RWPE2 (cell line): ENCODE measurements at places on chromosomes 7 and 10.

DNA sequence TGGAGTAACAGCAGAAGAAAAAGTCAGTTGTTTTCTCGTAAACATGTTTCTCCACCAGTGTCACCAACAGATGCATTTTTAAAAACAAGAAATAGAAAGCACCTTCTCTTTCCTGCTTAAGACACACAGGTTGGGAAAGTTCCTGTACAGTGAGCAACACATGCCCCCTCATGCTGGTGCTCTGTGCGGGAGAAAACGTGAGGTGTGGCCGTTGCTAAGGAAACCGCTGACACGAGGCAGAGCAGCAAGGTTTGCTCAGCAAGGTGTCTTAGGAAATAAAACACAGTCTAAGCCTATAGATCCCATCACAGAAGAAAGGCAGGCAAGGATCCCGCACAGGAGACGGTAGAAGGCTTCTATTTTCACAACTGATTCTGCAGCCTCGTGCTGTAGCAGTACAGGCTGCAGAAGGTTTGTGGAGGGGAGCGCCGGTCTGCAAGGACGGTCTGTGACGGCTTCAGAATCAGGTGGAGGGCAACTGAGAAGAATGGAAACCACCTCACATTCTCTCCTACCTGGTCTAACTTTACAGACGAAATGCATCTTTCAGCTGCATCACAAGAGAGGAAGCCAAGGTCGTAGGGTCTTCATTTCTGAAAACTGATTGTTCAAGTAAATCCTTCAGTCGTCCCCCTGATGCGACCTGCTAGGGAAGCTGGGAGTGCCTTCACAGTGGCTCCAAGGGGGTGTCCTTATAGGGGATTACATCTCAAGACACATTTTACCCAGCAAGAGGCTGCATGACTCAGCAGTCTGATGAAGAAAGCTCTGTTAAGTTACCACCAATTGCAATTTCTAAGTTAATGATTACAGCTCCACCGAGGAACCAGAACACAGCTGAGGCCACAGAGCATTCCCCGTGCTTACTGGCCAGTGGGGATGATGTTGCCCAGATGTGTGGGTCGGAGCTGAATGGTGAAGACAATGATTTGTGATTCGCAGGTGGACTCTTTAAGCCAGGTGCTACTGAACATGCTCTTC, 150.7 kb upstream of the KLF14 start:
- H3K4me1 ChIP-seq: peaks cover 51% of the 10 kb centered on the region
- no peaks in the 10 kb centered on the region for H3K27me3 ChIP-seq
- H3K27ac ChIP-seq: peak overlapping the region; percentile 100
- DNase-seq: no peak
- no peak overlapping the region for H3K4me3 ChIP-seq
- H3K36me3 ChIP-seq: peaks cover 93% of the 10 kb centered on the region

- no peaks in the 10 kb centered on the region for H3K27me3 ChIP-seq
- no peak overlapping the region for H3K4me3 ChIP-seq
- H3K4me1 ChIP-seq: peaks cover 9% of the 10 kb centered on the region
- no peaks in the 10 kb centered on the region for H3K36me3 ChIP-seq
- no peak overlapping the region for H3K27ac ChIP-seq
These were observed 19.8 kb upstream of the ATE1 start for GRCh38 chr10:121947343-121948330.

DNA sequence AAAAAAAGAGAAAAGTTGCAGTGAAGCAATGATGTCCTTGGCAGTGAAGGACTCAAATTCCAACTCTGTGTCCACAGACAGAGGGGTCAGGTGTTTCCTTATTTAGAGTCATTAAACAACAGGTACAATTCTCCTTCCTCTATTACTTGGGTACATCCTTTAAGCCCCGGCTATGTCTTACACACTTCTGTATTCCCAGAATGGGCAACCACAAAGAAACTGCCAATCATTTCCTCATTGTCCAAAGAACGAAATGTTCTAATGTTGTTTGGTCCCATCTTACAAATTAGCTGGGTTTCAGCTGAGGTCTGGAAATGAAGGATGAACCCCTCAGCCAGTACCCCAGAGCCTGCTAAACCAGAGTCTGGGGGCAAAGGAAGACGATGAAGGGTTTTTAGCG, 59.5 kb downstream of the GRB10 start:
- no peaks in the 10 kb centered on the region for H3K36me3 ChIP-seq
- no peaks in the 10 kb centered on the region for H3K27me3 ChIP-seq
- DNase-seq: no peak
- H3K4me1 ChIP-seq: no peaks in the 10 kb centered on the region
- no peak overlapping the region for H3K4me3 ChIP-seq
- no peak overlapping the region for H3K27ac ChIP-seq

DNA sequence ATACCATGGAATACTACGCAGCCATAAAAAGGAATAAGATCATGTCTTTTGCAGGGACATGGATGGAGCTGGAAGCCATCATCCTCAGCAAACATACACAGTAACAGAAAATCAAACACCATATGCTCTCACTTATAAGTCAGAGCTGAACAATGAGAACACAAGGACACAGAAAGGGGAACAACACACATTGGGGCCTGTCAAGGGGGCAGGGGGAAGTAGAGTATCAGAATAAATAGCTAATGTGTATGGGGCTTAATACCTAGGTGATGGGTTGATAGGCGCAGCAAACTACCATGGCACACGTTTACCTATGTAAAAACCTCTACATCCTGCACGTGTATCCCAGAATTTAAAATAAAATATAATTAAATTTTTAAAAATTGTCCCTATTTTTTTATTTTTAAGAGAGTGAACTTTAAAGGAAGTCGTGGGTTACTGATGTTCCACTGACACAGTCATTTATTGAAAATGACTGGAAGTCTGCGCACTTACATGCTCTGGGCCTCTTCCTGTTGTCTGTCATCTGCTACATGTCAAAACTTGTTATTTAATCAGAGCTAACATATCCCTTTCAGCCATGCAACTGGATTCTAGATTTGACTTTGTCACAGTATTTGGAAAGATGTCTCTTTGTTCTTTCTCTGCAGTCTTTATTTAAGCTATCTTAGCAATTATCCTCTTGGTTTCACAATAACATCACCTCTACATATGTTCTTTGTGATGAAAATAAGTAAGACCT, 73.7 kb upstream of the ABCB5 start:
- no peaks in the 10 kb centered on the region for H3K27me3 ChIP-seq
- H3K36me3 ChIP-seq: no peaks in the 10 kb centered on the region
- no peak overlapping the region for H3K4me3 ChIP-seq
- H3K4me1 ChIP-seq: peaks cover 18% of the 10 kb centered on the region
- no peak for DNase-seq

DNA sequence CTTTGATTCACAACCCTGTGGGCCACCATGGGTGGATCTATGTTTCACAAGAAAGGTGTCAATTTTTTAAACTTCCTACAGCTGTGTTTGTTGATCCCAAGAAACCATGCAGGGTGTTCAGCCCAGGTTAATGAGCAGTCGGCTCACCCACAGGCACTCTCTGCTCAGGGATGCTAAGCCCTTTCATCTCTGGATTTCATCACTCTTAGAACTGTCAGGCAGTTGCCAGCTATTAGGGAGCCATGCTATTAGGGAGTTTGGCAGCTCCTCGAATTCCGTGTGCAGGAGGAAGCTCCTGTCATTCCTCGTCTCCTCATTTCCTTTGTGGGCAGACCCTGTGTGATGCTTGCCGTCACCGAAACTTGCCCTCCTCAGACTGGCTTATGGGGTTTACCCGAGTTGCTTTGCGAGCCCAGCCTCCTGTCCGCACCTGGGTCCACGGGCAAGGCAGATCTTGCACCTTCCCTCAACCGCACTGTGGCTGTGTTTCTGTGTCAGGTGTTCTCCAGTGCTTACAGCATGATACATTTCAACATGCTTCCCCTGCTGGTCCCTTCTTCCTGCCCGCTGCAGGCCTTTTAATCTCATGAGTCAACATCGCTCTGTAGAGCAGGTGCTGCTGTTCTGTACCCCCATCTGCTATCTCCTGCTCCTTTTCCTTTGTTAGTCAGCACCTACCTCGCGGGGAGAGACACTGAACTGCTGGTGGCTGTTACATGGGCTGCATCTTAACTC, 509.8 kb downstream of the SUGCT start:
- DNase-seq: no peak
- H3K4me3 ChIP-seq: no peak overlapping the region
- H3K4me1 ChIP-seq: no peaks in the 10 kb centered on the region

DNA sequence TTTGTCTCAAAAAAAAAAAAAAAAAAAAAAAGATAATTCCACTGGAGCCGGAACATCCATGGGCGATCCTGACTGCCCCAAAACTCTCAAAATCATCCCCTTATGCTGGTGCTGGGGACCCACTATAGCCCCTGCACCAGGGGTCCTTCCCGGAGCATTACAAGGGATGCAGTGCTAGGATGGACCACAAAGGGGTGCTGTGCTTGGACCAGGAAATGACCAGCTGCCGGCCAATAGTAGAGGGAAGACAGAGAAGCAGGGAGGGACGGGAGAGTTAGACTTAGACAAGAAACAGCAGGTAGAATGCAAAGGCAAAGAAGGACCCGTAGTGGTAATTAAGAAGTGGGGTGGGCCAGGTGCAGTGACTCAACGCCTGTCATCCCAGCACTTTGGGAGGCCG, 40.5 kb downstream of the RCC1L start:
- H3K4me1 ChIP-seq: no peaks in the 10 kb centered on the region
- no peak overlapping the region for H3K27ac ChIP-seq
- no peaks in the 10 kb centered on the region for H3K27me3 ChIP-seq
- no peaks in the 10 kb centered on the region for H3K36me3 ChIP-seq

GRCh38 chr10:70284542-70285475, 1.0 kb upstream of the NPFFR1 start:
- no peak overlapping the region for H3K4me3 ChIP-seq
- DNase-seq: no peak
- H3K27me3 ChIP-seq: peaks cover 30% of the 10 kb centered on the region
- no peaks in the 10 kb centered on the region for H3K4me1 ChIP-seq

- DNase-seq: no peak
- no peak overlapping the region for H3K27ac ChIP-seq
- no peaks in the 10 kb centered on the region for H3K27me3 ChIP-seq
- H3K4me1 ChIP-seq: peaks cover 4% of the 10 kb centered on the region
- H3K4me3 ChIP-seq: no peak overlapping the region
These were observed 19.5 kb upstream of the ITGB8 start for GRCh38 chr7:20310963-20311742.

DNA sequence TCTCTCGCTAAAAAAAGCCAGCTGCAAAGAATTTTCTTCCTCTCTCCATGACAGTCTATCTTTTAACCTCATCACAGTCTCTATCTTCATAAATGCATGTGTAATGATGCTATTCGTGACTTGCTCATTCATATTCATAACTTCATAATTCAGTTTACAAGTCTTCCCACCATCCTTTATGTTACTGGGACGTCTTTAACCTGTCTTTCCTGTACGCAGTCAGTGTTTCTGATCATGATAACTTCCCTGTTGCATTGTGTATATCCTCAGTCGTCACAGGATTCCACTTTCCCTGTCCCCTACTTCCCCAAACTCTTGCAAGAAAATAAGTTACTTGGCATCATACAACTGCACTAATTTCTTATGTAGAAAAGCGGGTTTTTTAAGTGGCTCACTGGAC, 165.6 kb upstream of the ASAH2 start:
- H3K4me1 ChIP-seq: peaks cover 9% of the 10 kb centered on the region
- no peaks in the 10 kb centered on the region for H3K36me3 ChIP-seq
- H3K4me3 ChIP-seq: peak overlapping the region; percentile 80
- H3K27ac ChIP-seq: peak overlapping the region; percentile 76
- H3K27me3 ChIP-seq: no peaks in the 10 kb centered on the region

- H3K4me1 ChIP-seq: no peaks in the 10 kb centered on the region
- H3K27ac ChIP-seq: no peak overlapping the region
- H3K4me3 ChIP-seq: no peak overlapping the region
These were observed 1060.6 kb upstream of the AUTS2 start for GRCh38 chr7:68537774-68538071.

- peaks cover 100% of the 10 kb centered on the region for H3K36me3 ChIP-seq
- H3K27me3 ChIP-seq: no peaks in the 10 kb centered on the region
- H3K27ac ChIP-seq: no peak overlapping the region
- H3K4me1 ChIP-seq: peaks cover 18% of the 10 kb centered on the region
- H3K4me3 ChIP-seq: no peak overlapping the region
These were observed 18.2 kb downstream of the ANLN start for GRCh38 chr7:36407636-36408550.

GRCh38 chr7:38716397-38716796, 85.2 kb upstream of the AMPH start:
- H3K27ac ChIP-seq: no peak overlapping the region
- H3K36me3 ChIP-seq: no peaks in the 10 kb centered on the region
- no peaks in the 10 kb centered on the region for H3K4me1 ChIP-seq
- H3K4me3 ChIP-seq: no peak overlapping the region

DNA sequence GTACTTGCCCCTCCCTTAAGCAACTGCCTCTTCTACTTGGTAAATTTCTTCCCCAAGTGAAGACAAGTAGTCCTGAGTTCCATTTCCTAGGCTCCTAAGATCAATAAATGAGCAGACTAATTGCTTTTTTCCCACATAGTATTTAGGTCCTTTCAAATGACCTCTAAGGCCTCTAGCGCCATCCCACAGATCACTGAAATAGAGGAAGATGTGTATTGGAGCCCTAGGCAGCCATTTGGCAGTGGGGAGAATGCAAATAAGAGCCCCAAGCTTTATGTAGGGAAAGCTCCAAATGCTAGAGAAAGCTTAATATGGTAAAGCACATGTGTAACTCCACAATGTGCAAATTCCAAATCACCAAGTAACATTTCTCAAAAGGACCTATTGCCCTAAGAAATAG, 316.5 kb upstream of the PHF14 start:
- H3K4me1 ChIP-seq: no peaks in the 10 kb centered on the region
- H3K36me3 ChIP-seq: no peaks in the 10 kb centered on the region
- no peak overlapping the region for H3K4me3 ChIP-seq

DNA sequence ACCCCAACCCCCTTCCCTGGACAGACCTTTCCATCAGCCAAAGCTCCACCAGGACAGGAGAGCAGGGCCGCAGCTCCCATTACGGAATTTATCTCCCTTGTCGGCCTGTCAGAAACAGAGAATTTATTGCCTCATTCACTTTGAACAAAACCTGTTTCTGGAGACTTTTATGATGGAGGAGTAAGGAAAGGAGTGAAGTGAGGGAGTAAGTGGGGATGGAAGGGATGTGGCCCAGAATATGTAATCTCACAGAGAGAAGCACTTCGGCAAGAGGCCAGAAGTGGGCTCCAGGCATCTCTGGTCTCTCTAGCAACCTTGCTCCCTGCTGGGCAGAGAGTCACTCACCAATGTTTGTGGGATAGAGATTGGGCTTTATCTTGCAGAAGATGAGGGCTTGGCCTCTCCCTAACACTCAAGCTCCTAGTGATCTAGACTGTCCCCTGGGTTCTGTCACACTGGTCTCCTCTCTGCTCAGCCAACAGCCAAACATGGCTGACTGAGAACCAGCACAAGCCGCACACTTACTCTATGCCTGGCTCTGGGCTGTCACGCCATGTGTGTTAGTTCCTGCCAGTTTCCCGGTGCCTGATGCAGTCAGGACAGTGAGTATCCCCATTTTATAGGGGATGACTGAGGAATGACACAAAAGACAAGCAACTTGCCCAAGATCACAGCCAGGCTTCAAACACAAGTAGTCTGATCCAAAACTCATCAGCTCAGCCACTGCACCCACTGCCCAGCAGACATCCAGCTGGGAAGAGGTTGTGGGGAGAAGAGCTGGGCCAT, 149.4 kb upstream of the ZMIZ1 start:
- no peak overlapping the region for H3K27ac ChIP-seq
- DNase-seq: no peak
- no peak overlapping the region for H3K4me3 ChIP-seq
- H3K27me3 ChIP-seq: no peaks in the 10 kb centered on the region
- no peaks in the 10 kb centered on the region for H3K36me3 ChIP-seq
